ENCODE measurements at places on chromosomes 6 and 20. TPM values are rescaled to one million over a fixed set of nuclear protein-coding genes. Genes with fewer than 3 reads are reported as not detected.

GRCh38 chr6:21274851-21275250 lies 318.7 kb upstream of the SOX4 start:
- DNase-seq: no peak

GRCh38 chr6:73329201-73329600 lies 24.9 kb downstream of the DPPA5 start:
- no peak for DNase-seq

DNA sequence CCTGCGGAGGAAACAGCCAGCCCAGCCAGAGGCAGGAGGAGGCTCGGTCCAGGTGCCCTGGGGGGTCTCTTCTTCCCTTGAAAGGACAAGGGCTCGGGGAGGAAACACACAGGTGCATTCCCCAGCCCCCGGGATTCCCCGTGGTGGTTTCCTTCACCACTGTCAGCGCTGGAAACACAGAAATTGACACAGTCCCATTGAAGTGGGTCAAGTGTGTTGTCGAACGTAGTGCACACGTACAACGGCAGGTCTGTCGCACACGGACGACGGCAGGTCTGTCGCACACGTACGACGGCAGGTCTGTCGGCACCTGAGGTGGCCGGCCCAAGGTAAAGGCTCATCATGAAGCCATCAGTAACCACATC lies 80.9 kb downstream of the DLL1 start:
- DNase-seq: no peak

DNA sequence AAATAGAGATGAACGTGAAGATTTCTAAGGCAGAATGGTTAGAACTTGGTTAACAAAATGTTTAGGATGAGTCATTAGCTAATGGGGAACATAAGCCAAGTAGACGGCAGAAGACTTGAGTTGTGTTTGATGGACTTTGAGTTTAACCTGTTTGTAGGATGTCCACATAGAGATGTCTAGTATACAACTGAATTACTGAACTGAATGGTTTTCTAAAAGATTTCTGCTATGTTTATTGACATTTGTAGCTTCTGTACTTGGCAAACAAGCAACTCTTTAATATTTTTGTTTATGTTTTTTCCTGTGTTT lies 54.5 kb upstream of the DYNLRB1 start:
- peak; percentile 29 for DNase-seq

GRCh38 chr6:63636518-63637021 lies 968 bp downstream of the PHF3 start:
- DNase-seq: peak; percentile 19

DNA sequence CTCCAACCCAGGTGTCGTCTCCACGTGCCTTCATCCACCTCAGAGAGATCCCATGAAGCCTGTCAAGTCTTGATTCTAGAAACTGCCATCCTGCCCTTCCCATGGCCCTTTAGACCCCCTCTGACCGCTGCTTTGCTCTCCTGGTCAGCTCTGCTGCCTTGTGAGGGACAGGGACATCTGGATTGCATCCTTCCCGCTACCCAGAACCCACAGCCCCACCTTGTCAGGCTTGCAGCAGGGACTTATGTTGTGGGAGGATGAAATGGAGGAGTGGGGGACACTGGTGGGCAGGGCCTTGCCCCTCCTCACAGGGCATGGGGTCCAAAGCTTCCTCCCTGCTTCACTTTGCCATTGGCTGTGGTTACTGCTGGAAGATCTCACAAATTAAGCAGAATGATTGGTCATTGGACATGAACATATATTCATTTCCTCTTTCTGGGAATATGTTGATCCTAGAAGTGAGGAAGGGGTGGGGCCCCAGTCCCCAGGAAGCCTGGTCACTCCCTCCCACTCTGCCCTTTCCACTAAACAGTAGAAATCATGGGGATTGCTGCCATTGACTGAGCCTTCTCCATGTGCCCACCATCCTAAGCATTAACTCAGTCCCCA lies 4.5 kb downstream of the GLP1R start:
- no peak for DNase-seq

GRCh38 chr6:33985313-33985751 lies 160.6 kb downstream of the GRM4 start:
- DNase-seq: no peak

- peak; percentile 72 for DNase-seq
These were observed 54.4 kb upstream of the RNF24 start for GRCh38 chr20:4069751-4070150.

DNA sequence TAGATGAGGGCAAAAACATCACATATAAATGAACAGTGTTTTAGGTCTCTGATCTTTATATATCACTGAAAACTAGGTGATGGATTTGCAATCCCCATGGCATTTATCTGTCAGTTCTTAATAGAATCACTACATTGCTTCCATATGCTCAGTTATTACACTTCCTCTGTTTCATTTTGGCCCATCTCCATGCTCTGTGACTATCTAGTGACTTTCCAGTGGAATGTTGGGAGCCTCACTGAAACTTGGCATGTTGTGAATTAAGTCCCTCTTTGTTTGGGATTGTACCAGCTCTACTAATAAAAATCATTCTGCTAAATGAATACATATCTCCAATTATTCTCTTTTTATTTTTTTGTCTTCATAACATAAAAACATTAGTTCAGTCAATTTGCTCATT lies 226.1 kb upstream of the CEP162 start:
- no peak for DNase-seq

DNA sequence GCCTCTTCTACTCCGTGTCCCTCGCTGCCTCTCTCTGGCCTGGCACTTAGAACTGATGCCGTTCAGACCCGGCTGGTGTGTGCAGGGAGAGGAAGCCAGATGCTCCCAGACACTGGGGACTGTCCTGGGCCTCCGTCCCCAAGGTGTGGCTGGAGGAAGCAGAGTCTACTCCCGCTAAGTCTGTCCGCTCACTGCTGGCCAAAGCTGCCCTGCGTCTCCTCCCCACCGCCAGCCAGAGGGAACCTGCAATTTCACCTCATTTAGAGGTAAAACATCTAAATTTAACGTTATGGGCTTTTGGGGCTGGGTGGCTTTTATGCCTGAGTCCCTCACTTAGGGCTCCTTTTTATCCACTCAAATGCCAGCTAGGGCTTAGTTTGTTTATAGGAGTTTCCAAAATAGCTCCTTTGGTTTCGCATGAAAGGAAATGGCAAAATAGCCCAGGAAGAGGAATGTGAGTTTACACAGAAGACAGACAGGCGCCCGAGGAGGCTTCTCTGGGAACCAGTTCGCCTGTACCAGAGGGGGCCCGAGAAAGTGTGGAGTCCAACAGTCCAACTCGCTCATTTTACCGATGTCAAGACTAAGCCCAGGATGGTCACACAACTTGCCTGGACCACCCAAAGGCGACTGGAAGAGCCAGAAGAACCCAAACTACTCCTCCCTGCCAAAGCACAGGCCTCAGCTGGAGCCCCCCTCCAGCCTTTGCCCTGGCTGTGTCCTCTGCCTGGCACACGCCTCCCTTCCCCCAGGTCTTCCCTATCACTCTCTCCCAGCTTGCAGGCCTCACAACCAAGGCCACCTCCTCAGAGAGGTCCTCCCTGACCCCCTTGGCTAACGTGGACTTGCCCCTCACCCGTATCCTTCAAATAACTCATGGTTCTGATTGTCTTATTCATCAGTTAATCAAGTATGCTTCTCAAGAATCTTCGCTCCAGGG lies 54.5 kb downstream of the RIPOR3 start:
- DNase-seq: peak; percentile 55

- DNase-seq: no peak
These were observed 48.6 kb upstream of the SNX9 start for GRCh38 chr6:157774153-157775135.

DNA sequence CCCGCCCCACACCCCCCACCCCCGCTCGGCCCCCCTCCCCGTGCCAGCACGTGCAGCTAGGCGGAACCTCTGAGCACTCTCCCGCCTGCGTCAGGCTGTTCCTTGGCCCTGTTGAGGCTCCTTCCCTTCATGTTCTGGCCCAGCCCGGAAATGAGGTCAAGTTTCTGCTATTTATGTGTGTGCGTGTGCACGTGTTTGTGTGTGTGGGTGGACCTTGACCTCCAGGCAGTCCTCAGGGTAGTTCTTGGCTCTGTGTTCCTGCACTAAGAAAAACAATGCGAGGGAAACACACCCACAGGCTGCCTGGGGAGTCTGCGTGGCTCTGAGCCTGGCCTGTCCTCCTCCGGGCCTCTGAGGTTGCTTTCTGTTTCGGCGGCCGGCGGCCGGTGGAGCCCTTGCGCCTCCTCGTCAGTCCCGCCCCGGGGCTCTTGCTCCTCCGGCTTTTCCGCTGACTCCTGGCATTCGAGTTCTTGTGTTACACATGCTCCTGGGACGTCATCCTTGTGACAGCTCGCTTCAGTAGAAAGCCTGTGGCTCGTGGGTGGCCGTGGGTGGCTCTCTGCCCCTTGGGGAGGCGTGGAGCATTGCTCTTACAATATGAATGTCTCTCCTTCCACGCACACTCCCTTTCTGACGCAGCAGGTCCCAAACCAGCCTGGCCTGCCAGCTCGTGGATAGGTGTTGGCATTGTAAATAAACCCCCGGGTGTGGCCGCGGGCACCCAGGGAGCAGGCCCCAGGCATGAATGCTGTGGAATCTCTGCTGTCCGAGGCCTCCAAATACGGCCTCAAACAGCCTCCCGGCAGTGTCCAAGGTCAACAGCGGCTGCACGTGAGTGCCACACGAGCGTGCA lies 10.0 kb downstream of the SLCO4A1 start:
- DNase-seq: peak; percentile 99

The TFAP2D gene
- not detected for polyA plus RNA-seq

The TCF21 gene
- 10.0 TPM for polyA plus RNA-seq

The PMEPA1 gene
- 11.0 TPM for polyA plus RNA-seq

The PKIG gene
- 91.2 TPM for polyA plus RNA-seq

The CDH22 gene
- polyA plus RNA-seq: not detected

The SIRPG gene
- polyA plus RNA-seq: not detected

The LPA gene
- not detected for polyA plus RNA-seq

The DAAM2 gene
- 11.2 TPM for polyA plus RNA-seq
